ENCODE measurements at places on chromosomes 11 and 22. TPM values are rescaled to one million over a fixed set of nuclear protein-coding genes. Genes with fewer than 3 reads are reported as not detected.

OR52I1 gene
- not detected for total RNA-seq

JAML gene
- 8.9 TPM for total RNA-seq

MUC2 gene
- total RNA-seq = not detected

OR2AG1 gene
- total RNA-seq = not detected

APOA5 gene
- not detected for total RNA-seq

OR52A1 gene
- total RNA-seq = not detected

LARGE1 gene
- total RNA-seq = 31.6 TPM

PRG2 gene
- 2.4 TPM for total RNA-seq

FOLR1 gene
- total RNA-seq = 172 TPM

CATSPER1 gene
- total RNA-seq = not detected

OR51I1 gene
- total RNA-seq = not detected

MRGPRX3 gene
- 0.50 TPM for total RNA-seq

CCDC87 gene
- 0.59 TPM for total RNA-seq

HOATZ gene
- total RNA-seq = 29.5 TPM

APOL5 gene
- not detected for total RNA-seq

RIMBP3C gene
- total RNA-seq = 0.39 TPM

PNPLA5 gene
- total RNA-seq = 0.22 TPM

HBG2 gene
- total RNA-seq = 12,245 TPM

KLHDC7B gene
- total RNA-seq = 0.06 TPM

PHOX2A gene
- not detected for total RNA-seq

FXYD2 gene
- total RNA-seq = 1.4 TPM

OR51F2 gene
- total RNA-seq = not detected

GALNT18 gene
- 15.6 TPM for total RNA-seq

MISFA gene
- 0.69 TPM for total RNA-seq

GAB4 gene
- 0.10 TPM for total RNA-seq

HBE1 gene
- 30.5 TPM for total RNA-seq

ST14 gene
- total RNA-seq = 0.89 TPM

NPAS4 gene
- 1.8 TPM for total RNA-seq

OR5P2 gene
- not detected for total RNA-seq

E2F8 gene
- 2.3 TPM for total RNA-seq

SLC22A6 gene
- 25.0 TPM for total RNA-seq

WT1 gene
- 0.11 TPM for total RNA-seq

OR4A16 gene
- total RNA-seq = not detected

OR52E8 gene
- total RNA-seq = not detected
